Type B pancreatic cell (in vitro differentiated cells): ENCODE measurements at places on chromosomes 4 and X. TPM values are rescaled to one million over a fixed set of nuclear protein-coding genes. Genes with fewer than 3 reads are reported as not detected.

The GABRE gene
- total RNA-seq = 5.5 and 9.9 TPM in 2 replicates

The HMX1 gene
- total RNA-seq = 3.2 and 3.4 TPM in 2 replicates

The SMR3B gene
- not detected in 2 replicates for total RNA-seq

The PCDH7 gene
- total RNA-seq = 93.8 and 95.9 TPM in 2 replicates

The NDNF gene
- 14.6 and 17.4 TPM in 2 replicates for total RNA-seq

The CBR4 gene
- total RNA-seq = 25.8 and 42.6 TPM in 2 replicates

The SSX3 gene
- total RNA-seq = not detected in 2 replicates

The TBC1D9 gene
- total RNA-seq = 29.1 and 34.1 TPM in 2 replicates

The C4orf50 gene
- total RNA-seq = 0.19 and 0.52 TPM in 2 replicates

The H2BW1 gene
- total RNA-seq = not detected in 2 replicates

The EREG gene
- total RNA-seq = 3.1 and 4.4 TPM in 2 replicates

The TGIF2LX gene
- total RNA-seq = not detected in 2 replicates

The CXorf49 gene
- not detected in 2 replicates for total RNA-seq

The SUPT20HL2 gene
- not detected in 2 replicates for total RNA-seq

The TSPAN7 gene
- total RNA-seq = 21.8 and 33.6 TPM in 2 replicates

The DAPP1 gene
- 10.6 and 41.8 TPM in 2 replicates for total RNA-seq

The TMEM47 gene
- total RNA-seq = 5.8 and 23.6 TPM in 2 replicates

The OCRL gene
- 39.8 and 41.8 TPM in 2 replicates for total RNA-seq

The DMRTC1 gene
- 0.51 and 1.2 TPM in 2 replicates for total RNA-seq

The FRMD7 gene
- 0.14 TPM in 1 of 2 replicates, not detected in the other for total RNA-seq

The ANOS1 gene
- total RNA-seq = 14.3 and 19.9 TPM in 2 replicates

DNA sequence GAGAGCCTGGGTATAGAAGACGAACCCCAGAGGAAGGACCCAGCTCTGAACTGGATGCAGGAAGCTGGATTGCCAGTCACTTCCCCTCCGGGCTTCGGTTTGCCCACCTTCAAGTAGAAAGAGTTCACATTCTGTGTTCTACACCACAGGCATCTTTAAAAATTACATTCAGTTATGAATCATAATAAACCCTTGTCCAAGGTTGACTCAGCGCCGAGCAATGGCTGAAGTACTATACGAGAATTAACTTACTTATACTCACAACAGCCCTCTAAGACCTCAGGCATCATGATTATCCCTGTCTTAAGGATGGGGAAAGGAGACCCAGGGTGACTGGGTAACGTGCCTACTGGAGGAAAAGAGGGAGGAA is 72.5 kb downstream of the EVC2 start:
- DNase-seq = no peak

DNA sequence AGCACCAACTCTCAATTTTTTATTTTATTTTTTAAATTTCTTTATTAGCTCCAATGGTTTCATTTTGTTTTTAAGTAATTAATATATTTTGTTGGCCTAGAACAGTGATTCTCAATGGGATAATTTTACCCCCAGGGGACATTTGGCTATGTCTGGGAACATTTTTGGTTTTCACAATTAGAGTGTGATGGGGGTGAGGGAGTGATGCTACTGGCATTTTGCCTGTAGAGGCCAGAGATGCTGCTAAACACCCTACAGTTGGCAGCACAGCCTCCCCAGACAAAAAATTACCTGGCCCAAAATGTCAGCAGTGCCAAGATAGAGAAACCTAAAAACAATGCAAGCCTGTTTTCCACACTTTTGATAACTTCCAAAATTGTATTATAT is 64.6 kb downstream of the HHIP start:
- DNase-seq = no peak

DNA sequence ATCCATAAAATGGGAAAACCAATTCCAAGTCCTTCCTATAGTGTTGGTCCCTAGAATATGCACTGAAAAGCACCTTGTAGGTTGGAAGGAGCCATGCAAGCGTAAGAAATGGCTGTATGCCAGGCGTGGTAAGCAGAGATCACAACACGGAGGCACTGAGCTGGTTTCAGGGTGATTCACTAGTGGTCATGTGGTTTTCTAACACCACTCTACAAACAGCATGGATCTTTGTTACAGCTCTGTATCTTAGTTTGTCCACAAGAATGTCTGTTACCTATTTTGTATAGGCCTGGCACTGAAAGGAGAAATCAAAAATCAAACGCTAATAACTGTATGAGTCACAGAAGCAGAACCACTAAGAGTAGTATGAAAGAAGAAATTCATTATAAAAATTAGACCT is 71.9 kb downstream of the MAGEB17 start:
- no peak for DNase-seq

GRCh38 chr4:18391354-18391728 is 369.8 kb upstream of the LCORL start:
- no peak for DNase-seq

- no peak for DNase-seq
Observed at GRCh38 chr4:128424527-128425497, 137.2 kb upstream of the PGRMC2 start.

- DNase-seq = no peak
Observed at GRCh38 chrX:14899607-14900006, 26.4 kb downstream of the MOSPD2 start.

DNA sequence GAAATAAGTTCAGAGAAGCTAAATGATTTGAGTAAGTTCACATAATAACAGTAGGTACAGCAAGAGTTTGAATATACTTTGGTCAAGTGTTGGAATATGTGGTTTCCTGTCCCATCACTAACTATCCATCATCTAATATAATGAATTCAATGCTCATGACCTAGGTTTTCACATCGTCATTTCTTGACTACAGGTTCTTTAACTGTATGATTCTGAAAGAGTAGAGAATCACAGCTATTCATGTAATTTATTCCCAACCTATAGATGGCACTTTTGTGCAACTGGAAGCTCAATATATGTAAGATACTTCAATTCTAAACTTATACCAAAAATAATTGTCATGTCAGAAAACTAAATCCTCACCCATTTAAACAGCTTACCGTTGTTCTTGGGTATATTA is 53.1 kb downstream of the TIGD2 start:
- no peak for DNase-seq

DNA sequence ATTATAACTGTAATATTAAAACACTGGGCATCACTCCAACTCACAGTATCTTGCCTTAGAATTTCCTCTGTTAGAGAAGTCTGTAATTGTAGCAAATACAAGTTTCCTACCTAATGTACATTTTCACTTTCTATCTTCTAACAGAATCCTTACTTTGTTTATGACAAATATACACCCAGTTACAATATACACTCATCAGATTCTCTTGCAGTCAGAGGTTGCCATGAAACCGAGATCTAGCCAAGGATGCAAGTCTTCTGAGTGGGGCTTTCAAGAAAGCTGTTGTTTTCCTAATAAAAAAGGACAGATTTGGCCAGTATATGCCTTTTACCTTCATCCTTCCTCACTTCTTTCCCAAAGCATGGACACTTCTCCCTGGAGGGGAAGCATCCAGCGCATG is 228.9 kb downstream of the SCFD2 start:
- DNase-seq = no peak

- no peak for DNase-seq
Observed at GRCh38 chr4:3767570-3768288, 1.5 kb downstream of the ADRA2C start.

DNA sequence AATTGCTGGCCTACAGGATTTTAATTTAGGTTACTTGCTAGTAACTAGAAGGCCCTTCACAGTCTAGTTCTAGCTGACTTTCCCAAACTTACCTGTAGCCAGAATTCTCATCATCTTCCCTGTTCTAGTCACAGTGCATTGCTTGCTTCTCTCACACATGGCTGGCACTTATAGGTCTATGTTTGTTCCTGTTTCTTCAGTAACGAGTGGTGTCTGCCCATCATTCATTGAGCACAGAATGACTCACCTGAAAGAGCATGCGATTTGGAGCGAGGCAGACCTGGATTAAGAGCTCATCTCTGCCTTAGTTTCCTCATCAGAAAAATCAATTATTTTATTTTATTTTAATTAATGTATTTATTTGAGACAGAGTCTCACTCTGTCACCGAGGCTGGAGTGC is 201.7 kb upstream of the ANK2 start:
- DNase-seq = no peak

- DNase-seq = no peak
Observed at GRCh38 chr4:6917461-6918271, 8.0 kb downstream of the TBC1D14 start.

- no peak for DNase-seq
Observed at GRCh38 chr4:121484633-121485032, 103.8 kb upstream of the QRFPR start.

GRCh38 chr4:170242471-170242870 is 152.7 kb upstream of the AADAT start:
- DNase-seq = no peak

GRCh38 chrX:150429594-150429993 is 66.5 kb downstream of the MAMLD1 start:
- no peak for DNase-seq

- no peak for DNase-seq
Observed at GRCh38 chr4:152594978-152595925, 59.4 kb upstream of the FBXW7 start.

DNA sequence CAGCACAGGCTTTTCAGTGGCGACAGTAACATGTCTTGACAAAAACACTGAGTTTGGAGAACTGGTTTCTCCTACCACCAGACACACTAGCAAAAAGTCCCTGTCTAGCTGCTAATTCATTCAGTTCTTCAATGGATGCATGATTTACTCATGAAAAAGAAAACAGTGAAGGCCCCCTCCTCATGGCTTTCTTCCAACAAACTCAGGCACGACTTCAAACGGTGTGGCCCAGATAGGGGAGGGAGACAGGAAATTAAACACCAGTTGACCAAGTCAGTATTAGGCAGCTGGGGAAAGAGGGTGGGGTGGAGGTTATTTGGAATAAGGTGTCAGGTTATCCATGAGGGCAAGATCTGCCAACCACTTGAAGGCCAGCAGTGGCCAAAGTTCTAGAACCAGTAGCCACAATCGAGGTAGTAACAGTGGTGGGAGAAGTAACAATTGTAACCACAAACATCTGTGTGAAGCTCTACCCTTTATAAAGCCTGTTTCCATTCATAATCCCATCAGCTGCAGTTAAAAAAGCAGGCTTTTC is 60.2 kb downstream of the SEPSECS start:
- DNase-seq = no peak

DNA sequence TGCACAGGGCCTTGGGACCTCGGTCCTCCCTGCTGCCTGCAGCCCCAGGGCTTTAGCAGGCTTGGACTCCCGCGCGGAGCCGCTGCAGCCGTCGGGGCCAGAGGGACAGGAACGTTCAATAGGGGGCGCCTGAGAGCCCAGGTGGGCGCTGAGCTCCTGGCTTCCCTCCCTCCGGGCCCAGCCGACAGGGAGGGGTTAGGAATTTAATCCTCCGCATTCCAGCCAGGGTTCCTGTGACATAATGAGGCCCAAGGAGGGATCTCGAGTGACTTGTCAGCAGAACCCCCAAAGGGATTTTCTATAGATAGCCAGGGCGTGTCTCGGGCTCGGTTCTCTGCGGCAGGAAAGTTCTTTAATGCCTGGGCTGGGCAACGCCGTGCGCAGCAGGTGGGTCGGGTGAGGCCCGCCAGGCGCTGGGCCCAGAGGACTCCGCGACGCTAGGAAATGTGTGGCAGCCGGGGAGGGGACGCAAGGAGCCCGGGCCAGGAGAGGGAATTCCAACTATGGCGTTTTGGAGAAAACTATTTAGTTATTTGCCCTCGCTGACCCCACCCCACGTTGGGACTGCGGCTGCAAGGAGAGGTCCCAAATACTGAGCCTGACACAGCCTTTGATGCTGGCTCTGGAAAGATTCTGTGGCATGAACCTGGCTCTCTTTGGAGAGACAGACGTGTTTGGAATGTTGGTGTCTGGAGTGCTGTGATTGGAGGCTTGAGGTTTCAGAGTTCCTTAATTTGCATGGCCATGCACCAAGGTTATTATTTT is 285.2 kb upstream of the GATB start:
- DNase-seq = peak; percentile 84

GRCh38 chr4:84573385-84574068 is 9.4 kb upstream of the CDS1 start:
- DNase-seq = no peak

GRCh38 chrX:154490021-154490413 is 412 bp downstream of the SLC10A3 start:
- DNase-seq = peak; percentile 62

DNA sequence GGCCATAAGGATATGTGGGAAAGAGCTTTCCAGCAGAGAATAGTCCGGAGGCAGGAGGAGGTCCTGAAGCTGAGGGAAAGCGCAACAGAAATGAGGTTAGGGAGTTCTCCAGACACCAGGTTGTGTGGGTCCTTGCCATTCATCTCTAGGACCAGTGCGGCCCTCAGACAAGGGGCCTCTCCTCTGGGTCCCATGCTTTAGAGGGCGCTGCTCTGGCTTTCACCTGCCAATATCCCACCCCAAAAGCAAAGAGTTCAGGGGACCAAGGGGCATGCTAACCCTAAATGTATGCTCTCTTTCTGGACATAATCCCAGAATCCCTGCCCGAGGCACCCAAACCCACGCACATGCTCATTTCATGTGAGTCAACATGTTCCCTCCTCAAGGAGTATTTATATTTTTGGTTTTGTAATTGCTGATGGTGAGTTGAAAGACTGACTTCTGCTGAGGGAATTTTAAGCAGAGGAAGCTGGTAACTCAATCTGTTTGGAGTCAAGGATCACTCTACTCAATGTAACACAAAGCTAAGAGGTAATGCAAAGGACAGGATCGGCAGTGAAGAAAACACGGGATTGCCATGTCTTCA is 14.8 kb downstream of the RPL34 start:
- DNase-seq = no peak

DNA sequence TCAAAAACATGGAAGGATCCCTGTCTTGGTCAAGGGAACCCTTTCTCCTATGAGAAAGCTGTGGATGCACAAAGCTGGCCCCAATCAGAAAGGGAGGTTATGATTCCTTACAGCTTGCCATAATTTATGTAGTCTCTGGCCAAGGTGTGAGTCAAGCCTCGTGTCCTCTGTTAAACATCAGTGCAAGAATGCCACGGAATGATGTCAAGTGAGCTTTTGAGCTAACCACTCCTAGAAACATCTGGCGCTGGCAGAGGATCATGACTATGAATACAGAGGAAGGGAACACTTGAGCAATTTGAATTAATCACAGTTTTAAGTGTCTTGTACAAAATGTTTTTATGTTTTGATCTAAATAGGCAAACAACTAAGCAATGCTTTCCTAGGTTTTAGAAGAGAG is 51.5 kb upstream of the RAP2C start:
- DNase-seq = no peak

GRCh38 chrX:1480082-1480785 is 27.5 kb upstream of the ASMTL start:
- DNase-seq = peak; percentile 43

- no peak for DNase-seq
Observed at GRCh38 chrX:17521871-17522693, 147.1 kb downstream of the NHS start.
